ENCODE measurements at places on chromosomes 3 and 15.

GRCh38 chr15:71328453-71328852 lies 213.2 kb downstream of the THSD4 start:
- DNase-seq, result no peak

DNA sequence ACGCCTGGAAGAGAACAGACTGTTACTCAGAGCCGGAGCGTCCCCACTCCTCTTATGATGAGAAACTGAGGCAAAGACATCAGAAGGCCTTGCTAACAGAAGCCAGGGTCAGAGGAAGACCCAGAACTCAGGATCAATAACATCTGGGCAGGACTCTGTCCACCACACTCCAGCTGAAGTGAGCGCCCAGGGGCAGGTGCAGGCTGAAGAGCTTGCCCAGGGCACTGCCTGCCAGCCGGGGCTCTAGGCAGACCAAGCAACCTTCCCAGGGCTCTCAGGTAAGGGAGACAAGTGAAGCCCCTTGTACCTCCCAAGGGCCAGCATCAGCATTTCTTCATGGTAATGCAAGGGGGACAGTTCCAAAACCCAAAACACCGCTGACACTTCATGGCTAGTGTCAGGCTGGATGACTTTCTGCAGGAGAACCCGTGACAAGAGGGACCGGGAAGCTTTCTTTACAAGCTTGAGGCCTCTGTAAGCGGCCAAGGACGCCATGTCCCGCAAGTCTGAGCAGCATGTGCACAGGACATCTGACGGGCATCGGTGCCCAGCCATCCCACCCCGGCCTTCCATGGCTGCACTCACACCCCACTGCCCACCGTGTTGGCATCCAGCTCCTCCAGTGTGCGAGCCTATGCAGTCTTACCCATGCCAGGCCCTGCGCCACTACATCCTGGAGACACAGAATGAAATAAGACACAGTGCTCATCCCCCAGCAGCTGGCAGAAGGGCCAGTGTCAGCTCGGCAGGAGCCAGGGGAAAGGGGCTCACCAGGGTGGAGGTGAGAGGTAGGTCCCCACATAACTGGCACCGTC lies 14.1 kb downstream of the XXYLT1 start:
- DNase-seq, result no peak

- no peak for DNase-seq
Measured at GRCh38 chr3:132509096-132509495, 88.0 kb upstream of the ACKR4 start.

DNA sequence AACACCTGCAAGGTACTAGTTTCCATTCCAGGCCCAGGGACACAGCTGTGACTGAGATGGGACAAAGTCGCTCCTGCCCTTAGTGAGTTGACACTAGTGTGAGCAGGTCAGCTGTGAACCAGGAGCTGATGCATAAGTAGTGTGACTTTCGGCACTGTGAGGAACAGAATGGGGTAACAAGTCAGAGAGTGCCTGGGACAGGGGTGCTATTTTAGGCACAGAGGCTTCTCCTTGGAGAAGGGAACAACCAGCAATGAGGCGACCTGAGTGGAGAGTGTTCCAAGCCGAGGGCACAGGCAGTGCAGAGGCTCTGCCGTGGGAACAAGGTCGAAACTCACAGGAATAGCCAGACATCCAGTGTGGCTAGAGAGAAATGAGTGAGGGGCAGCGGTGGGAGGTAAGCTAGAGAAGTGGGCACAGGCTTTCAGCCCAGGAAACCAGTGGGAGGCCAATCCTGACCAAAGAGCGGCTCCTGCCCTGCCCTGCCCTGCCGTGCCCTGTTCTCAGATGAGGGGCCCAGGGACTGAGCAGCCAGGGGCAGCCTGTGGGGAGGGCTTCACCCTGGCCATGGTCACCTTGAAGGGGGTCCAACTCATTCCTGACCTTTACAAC lies 14.2 kb downstream of the DNAH1 start:
- DNase-seq, result no peak

GRCh38 chr3:9912294-9912935 lies 4.5 kb upstream of the IL17RC start:
- no peak for DNase-seq

GRCh38 chr3:25785826-25786225 lies 2.6 kb upstream of the NGLY1 start:
- no peak for DNase-seq

GRCh38 chr15:98529205-98530145 lies 118.9 kb upstream of the IGF1R start:
- no peak for DNase-seq

- no peak for DNase-seq
Measured at GRCh38 chr3:128051459-128051836, 789 bp upstream of the SEC61A1 start.

- DNase-seq, result no peak
Measured at GRCh38 chr3:46435081-46435726, 28.1 kb downstream of the CCRL2 start.

- DNase-seq, result no peak
Measured at GRCh38 chr3:127441764-127442163, 148.8 kb downstream of the TPRA1 start.

DNA sequence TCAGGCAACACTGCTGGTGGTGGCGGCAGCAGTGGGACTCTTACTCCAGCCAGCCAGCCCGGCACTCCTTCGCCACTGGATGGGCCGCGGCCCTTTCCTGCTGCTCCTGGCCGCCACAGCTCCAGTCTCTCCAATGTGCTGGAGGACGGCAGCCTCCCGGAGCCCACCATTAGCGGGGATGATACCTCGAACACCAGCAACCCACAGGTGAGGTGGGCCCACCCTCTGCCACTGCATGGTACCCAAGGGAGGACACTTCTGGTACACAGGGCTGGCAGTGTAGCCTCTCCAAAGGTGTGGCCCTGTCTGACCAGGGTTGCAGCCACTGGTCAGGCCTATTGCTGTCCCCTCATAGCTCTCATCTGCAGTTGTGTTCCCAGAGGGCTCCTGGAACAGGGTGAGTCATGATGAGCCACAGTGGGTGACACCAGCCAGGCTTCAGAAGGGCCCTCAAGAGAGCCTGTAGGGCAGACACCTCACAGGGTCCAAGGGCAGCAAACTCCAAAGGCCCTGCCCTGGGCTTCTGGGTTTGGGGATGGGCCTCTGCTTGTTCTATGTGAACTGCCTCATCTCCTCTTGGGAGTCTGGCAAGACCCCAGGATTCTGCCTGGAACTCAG lies 20.8 kb downstream of the NBEAL2 start:
- DNase-seq, result no peak

GRCh38 chr3:13529196-13530112 lies 19.5 kb upstream of the FBLN2 start:
- no peak for DNase-seq

DNA sequence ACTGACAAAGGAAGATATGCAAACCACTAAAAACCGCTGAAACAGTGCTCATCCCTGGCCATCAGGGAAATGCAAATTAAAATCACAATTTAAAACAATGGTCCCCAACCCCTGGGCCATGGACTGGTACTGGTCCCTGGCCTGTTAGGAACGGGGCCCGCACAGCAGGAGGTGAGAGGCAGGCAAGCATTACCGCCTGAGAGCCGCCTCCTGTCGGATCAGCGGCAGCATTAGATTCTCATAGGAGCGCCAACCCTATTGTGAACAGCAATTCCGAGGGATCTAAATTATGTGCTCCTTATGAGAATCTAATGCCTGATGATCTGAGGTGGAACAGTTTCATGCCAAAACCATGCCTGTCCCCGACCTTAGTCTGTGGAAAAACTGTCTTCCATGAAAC lies 14.4 kb downstream of the SLC12A6 start:
- no peak for DNase-seq
